ENCODE measurements at places on chromosomes 3 and 15.

DNA sequence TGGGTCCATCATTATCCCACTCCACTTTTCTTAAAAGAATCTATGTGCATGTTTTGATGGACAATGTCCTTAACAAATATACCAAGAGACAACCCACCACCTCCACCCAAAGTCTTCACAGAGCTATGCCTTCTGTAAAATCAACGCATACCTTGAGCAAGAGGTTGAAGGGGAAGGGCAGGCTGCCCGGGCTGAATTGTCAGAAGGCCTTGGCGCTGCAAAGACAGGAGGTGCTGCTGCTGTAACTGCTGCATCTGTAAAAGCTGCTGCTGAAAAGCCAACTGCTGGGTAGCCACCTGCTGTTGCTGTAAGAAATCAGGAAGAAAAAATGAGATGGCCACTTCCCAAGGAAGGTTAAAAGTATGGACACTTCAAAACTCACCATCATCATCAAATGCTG, 536.7 kb downstream of the FOXP1 start:
- no peak for DNase-seq

DNA sequence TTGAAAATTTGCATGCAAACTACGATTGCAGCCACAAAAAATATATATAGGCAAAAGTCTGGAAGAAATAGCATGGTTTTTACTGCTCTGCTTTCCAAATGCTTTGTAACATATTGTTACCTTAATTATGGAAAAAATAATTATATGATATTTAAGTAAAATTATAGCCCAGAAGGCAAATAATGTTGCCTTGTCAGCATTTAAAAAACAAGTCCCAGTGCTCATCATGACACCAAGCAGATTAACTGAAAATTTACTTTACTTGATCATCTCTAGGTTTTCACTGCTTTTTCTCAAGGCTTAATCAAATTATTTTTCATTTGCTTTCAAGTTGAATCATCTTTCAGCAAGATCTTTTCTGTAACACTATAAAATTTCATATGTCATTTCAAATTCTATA, 262.9 kb downstream of the ZMAT3 start:
- no peak for DNase-seq

GRCh38 chr3:79278681-79279080, 489.1 kb downstream of the ROBO1 start:
- no peak for DNase-seq

GRCh38 chr3:9947025-9947995, 4.9 kb downstream of the PRRT3 start:
- no peak for DNase-seq

DNA sequence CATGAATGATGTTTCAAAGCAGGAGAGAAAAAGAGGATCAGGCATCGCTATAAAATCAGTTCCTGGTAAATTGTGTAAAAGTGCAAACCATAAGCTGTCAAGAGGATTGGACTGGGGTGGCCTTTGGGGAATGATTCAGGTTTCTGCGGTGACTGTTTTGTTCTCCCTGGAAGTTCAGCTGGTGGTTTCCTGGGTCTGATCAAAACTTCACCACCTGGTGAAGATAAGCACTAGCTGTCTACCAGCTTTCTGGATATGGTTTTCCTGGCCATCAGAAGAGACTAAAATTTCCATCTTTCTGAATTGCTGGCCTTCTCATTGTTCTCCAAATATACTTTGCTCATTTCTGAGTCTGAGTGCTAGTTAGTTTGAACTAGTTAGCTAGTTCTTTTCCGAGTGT, 2.7 kb upstream of the NANOGP8 start:
- DNase-seq, result no peak

DNA sequence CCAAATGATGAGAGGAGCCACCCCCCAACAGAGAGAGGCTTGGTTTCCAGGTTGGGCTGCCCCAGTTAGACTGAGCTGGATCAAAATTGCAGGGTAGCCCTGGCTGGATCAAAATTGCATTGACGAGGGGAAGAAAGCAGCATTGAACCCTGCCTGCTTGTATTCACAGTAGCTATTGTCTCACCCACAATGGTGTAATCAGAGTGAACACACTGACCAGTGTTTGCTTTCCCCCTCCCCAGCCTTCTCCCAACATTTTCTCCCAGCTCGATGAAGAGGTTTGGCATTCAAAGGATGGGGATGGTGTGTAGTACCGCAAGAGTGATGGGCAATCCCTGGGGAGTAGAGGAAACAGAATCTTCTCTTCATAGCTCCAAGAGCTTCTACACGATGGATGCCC, 223.8 kb downstream of the ADAMTS9 start:
- no peak for DNase-seq

DNA sequence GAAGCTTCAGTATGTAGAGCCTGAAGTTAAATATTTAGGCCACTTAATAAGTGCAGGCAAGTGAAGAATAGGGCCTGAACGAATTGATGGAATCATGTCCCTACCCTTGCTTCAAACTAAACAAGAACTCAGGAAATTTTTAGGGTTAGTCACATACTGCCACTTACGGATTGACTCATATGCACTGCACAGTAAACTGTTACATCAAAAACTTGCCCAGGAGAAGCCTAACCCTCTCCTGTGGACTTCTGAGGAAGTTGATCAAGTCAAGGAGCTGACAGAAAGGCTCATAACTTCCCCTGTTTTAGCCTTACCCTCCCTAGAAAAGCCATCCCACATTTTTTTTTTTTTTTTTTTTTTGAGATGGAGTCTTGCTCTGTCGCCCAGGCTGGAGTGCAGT, 20.6 kb upstream of the KBTBD12 start:
- no peak for DNase-seq

DNA sequence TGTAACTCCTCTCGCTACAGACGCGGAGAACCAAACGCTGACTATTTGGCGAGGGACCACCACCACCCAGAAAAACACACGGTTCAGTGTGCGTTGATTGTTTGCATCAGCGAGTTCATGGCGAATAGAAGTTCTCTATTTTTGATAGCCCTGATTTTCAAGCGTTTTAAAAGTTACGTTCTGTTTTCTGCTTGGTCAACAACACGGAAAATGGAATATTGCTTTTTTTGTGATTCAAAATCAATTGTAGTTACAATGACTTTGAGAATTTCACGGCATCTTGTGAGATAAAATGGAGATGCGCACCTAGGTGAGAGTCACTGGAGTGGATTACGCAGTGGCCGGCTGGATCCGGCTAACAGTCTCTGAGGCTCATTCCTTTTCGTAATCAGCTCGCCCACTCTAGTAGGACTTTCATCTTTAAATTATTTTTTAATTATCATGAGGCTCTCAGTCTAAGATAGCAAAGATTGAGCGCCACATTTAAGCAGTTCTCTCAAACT, 54.8 kb downstream of the CCDC54 start:
- DNase-seq, result no peak

GRCh38 chr15:48628832-48629231, 16.7 kb downstream of the FBN1 start:
- DNase-seq, result no peak

DNA sequence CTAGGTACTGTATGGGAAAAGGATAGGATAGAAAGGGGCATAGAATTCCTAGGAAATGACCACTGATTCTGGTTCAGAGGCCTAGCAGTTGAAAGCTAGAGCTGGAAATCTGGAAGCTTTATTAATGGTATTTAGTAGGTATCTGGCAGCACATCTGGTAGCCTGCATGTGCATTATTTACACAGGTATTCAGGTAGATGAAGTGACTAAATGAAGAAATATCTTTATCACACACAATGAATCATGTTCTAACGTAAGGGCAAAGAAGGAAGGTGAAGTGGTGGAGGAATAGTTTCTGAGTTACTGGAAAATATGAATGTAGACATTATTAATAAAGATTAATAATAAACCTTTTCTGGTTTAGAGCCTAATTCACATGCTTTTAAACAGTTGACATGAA, 119.9 kb downstream of the MBNL1 start:
- DNase-seq, result no peak

DNA sequence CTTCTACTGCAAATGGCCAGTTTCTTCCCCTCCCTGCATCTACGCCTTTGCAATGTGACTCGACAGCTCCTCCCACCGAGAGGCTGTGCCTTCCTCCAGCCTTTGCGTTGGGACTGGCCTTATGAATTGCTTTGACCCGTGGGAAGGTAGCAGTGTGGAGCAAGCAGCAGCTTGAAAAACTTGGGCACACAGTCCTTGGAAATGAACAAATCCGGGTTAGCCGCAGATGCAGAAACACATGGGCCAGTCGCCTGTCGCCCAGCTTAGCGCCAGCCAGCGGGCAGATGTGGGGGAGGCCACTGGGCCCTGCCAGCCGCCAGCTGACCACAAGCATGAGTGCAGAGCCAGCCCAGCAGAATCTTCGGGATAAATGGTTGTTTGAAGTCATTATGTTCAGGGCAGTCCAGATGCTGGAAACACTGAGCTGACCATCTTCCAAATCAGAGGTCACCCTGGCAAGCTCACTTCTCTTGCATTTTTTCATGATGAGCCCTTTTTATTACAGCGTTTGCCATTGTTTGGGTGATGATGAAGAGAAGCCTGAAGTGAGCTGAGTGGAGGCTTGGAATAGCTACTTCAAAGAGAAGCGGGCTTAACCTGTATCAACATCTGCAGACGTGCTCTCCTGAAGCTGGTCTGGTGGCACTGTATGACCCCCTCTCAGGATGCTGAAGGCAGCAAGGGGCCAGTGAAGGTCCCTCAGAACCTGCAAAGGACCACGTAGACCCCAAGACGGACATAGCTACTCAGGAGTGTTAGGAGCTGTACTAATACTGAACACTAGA, 9.8 kb downstream of the SELENOS start:
- peak; percentile 15 for DNase-seq

- peak; percentile 7 for DNase-seq
Observed at GRCh38 chr15:70375006-70375431, 277.3 kb upstream of the TLE3 start.

DNA sequence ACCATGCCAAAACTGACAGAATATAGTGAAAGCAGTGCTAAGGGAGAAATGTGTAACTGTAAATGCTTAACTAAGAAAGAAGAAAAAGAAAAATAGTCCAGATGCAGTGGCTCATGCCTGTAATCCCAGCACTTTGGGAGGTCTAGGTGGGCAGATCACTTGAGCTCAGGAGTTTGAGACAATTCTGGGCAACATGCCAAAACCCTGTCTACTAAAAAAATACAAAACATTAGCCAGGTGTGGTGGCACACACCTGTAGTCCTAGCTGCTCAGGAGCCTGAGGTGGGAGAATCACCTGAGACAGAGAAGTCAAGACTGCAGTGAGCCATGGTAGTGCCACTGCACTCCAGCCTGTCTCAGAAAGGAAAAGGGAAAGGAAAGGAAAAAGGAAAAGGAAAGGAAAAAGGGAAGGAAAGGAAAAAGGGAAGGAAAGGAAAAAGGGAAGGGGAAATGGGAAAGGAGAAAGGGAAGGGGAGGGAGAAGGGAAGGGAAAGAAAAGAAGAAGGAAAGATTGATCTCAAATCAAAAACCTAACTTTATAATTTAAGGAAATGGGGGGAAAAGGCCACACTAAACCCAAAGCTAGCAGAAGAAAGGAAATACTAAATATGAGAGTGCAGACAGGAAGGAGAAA, 20.3 kb downstream of the C3orf33 start:
- DNase-seq, result no peak

DNA sequence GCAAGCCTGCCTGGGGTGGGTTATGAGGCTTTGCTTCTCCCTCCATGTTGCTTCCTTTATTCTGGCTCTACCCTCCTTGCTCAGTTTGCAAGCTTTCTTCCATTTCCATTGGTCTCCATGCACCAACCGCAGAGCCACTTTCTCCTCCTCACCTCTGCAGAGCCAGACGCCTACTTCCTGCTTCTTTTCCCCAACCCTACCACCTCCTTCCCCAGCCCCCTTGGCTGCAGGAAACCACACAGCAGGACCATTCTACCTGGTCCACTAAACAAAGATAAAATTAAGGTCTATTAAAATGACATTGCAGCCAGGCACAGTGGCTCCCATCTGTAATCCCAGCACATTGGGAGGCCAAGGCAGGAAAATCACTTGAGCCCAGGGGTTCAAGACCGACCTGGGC, 10.0 kb upstream of the CAV3 start:
- DNase-seq, result no peak
